ENCODE measurements at places on chromosomes 5 and 9.

DNA sequence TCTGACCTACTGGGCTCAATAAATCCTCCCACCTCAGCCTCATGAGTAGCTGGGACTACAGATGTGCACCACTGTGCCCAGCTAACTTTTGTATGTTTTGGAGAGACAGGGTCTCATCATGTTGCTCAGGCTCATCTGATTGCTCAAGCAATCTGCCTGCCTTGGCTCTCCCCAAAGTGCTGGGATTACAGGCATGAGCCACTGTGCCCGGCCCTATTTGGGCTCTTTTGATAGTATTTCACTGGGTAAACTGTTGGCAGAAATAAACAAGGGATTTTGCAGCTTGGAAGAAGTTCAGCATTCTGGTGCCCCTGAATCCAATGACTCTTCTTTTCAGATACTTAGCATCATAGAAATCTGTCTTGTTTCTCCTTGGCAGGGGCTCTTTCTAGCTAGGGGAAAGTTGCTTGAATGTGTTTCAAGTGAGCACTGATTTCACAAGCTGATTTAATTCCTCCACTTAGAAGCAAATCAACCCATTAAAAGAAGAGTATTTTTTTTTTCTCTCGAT lies 146.8 kb downstream of the PAPPA start:
- DNase-seq, result no peak

GRCh38 chr5:102876610-102877009 lies 121.5 kb downstream of the PAM start:
- no peak for DNase-seq

DNA sequence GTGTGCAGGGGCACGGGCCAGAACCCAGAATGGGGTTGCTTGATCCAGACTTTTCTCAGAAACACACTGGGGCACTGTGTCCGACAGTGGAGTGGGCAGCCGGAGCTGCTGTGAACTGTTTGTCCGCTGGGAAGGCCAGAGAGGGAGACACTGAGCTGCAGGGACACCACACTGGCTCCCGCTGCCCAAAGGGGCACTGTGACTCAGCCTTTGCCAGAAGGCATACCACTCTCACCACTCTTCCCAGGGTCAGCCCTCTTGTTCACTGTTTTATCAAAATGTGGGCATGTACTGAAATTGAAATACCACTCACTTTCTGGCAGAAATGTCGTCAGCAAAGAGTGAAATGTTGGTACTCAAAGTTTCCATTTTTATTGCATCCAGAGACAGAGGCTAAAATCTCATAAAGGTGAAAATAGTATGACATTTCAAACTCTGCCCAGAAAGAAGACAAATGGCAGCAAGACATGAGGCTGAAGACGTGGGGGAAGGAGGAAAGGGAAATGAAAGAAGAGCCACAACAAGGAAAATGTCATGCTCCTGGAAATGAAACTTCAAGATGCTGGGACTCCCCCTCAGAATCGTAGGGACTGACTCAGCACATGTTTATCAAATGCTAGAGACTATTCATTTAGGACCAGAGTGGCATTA lies 4.5 kb upstream of the IL7R start:
- no peak for DNase-seq

- no peak for DNase-seq
Measured at GRCh38 chr5:16754601-16755000, 137.8 kb upstream of the RETREG1 start.

Data from kidney epithelial cell (primary cell).